ENCODE measurements at places on chromosomes 3 and 15.
A peak's percentile ranks its signal among the peaks of the same experiment; 100 is the strongest.

GRCh38 chr3:45965653-45966052 is 22.4 kb downstream of the CXCR6 start:
- no peak for DNase-seq

GRCh38 chr3:26515351-26515750 is 107.2 kb upstream of the LRRC3B start:
- DNase-seq: no peak

DNA sequence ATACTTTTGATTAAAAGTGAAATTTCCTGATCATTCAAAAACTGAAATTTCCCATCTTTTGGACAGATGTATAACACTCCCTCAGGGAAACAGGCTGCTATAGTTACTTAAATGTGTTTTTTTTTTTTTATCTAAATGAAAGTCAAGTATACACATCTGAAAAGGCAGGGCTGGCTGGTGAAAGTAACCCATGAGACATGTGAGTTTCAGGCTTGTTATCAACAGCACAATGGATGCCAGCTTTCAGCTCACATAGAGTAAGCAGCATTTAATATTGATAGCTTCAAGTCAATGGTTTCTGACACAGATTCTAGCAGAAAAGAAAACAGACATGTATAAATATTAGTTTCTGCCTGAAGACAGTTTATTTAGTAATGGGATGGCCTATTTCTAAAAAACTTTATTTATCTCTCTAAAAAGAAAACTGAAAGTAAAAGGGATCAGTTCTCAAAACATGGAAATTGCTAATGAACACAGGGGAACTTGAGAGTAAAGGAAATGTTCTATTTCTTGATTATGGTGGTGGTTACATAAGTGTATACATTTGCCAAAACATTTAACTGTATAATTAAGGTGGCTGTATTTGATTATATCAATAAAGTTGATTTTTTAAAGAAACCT is 89.7 kb upstream of the CMC1 start:
- DNase-seq: no peak

DNA sequence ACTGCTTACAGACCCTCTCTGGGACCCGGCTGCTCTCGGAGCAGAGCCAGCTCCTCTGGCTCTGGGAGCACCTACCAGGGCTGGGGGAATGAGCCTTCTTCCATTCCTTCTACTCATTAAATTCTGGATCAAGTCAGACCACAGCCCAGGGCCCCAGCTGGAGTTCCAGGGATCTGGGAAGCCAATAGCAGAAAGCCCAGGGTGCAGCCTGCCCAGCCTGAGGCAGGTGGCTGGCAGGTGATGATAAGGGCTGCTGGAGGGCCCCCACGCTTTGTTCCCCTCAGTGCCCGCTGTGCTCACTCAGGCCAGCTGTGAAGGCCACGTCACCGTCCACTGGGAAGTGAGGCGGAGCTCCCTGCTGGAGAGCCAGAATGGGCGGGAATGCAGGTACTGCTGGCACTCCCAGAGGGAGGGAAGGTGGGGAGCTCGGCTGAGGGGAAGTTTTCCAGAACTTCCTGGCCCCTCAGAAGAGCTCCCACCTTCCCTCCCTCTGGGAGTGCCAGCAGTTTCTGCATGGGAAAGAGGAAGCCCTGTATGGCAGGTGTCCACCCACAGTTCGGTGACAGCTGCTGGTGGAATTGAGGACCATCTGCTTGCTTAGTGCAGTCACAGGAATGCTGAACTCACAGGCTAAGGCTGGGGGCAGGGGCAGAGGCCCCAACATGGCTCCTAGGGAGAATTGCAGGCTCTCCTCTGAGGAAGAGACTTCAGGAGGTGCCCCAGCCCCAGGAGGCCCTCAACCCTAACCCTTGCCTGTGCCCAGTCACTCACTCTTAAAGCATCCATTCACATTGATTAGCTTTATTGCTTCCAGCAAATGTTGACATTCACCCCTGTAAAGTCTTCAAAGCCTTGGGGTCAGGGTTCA is 12.6 kb upstream of the RTP3 start:
- no peak for DNase-seq

GRCh38 chr15:93072411-93073394 is 16.3 kb downstream of the RGMA start:
- DNase-seq: no peak

DNA sequence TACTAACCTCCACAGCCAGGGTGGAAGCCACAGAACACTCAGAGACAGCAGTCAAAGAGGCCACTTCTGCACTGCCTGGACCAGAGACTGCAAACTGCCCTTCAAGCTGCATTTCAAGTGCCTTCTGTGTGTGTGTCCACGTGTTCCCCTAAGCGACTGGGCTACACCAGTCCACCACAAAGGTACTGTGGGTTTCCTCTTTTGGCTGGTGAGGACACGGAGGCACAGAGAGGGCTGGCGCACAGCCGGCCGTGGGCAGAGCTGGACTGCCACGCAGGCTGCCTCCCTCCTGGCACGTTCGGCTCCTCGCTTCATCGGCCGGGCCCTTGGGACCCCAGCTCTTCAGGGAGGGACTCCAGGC is 60.9 kb downstream of the MGLL start:
- no peak for DNase-seq

DNA sequence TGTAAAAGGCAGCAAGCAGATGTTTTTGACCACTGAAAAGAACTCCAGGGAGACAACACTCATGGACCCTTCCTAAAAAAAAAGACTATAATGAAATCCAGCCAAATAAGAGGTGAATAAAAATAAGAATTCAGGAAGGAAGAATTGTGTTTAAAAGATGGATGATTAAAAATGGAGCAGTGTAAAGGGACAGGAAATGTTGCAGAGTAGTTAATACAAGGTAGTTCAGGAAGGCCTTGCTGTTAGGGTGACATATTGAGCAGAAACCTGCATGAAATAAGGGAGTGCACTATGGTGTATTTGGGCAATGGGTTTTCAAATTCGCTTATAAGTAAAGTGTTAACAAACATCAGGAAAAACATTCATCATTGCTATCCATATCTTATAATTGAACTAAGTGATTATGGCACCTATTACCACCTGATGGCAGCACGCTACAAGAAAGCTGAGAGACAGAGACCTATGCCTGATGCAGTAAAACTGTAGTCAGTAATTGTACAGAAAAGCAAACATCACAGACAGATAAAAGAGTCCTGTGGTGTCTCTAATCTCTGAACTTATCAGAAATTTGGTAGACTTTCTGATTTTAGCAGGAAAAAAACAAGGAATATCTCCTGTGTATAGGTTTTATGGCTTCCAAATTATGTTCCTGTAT is 5.8 kb upstream of the DBR1 start:
- DNase-seq: peak; percentile 47

DNA sequence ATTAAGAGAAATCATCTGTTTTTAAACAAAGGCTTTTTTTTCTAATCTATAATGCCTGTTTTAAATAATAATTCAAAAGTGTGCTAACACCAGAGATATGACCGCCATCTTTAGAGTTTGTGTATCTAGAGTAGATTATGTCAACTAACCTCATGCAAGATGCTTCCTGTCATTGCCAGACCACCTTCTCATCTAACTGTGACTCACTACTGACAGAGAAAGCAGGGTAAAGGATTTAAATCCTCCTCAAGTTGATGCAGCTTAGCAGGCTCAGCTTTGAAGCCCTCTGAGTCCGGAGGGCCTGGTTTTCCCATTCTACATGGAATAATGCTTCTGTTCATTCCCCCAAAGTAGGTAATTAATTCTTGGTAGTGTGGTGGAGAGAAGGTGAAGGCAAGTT is 108.5 kb downstream of the ECT2 start:
- DNase-seq: no peak

- no peak for DNase-seq
Measured at GRCh38 chr15:51119120-51119519, 24.4 kb upstream of the TNFAIP8L3 start.

DNA sequence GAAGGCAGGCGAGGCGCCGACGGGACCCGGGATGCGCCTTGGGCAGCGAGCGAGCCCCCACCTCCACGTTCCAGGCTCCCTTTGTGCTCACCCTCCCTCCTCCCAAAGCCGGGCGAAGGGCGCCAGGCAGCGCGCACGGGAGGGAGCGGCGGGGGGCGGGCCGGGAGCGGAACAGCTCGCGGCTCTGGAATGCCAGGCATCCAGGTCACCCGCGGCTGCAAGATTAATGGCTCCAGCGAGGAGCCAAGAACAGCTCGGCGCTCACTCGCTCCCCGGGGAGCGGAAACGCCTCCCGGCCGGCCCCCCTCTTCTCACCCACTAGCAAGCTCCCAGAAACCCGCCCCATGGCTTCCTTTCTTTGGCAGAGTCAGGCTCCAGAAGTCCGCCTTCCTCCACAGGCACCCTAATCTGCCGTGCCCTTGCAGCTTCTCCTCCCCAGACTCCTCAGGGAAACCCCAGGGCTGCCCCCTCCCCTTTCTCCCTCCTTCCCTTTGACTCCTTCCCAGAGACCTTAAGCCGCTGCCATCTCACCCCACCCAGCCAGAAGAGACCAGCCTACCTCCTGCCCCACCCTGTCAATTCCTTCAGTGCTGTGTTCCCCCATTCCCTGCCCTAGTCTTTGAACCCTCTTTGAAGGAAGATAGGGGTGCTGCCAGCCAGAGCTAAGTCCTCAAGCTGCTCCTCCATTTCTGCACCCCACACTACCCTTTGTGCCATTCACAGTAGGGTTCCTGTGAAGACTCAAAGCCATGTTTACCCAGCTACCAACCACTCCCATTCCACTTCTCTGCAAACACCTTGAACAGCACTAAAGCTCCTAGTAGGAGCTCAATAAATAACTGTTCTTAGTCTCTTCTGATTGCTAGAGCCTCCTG is 9.9 kb downstream of the AMOTL2 start:
- no peak for DNase-seq

- DNase-seq: peak; percentile 66
Measured at GRCh38 chr15:63501256-63502089, 2.9 kb upstream of the USP3 start.

DNA sequence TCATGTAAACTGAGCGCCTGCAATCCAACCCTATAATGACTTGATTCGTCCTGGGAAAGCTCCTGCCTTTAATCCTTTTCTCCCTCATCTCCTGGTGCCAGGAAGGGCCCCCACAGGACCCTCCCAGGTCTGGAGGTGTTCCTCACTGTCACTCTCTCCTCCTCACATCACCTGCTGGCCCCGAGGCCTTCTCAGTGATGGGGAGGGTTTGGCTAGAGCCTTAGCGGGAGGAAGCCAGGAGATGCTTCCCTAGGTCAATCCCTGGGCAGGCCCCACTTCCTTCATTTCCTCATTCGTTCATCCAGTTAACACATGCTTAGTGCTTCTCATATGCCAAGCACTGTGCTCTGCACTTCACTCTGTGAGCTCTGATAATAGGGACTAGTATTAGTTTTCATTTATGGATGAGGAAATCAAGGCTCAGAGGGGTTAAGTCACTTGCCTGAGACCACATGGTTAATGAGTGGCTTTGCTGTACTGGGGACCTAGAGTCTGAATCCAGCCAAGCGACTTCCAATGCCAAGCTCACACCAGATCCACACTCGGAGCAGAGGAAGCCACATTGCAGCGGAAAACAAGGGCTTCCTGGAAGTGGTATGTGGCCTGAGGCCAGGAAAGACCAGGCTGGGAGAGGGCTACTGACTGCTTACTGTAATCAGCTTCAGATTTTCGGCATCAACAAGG is 50.3 kb upstream of the CHRNB4 start:
- DNase-seq: no peak

- no peak for DNase-seq
Measured at GRCh38 chr3:95197661-95198060, 1134.8 kb downstream of the NSUN3 start.

DNA sequence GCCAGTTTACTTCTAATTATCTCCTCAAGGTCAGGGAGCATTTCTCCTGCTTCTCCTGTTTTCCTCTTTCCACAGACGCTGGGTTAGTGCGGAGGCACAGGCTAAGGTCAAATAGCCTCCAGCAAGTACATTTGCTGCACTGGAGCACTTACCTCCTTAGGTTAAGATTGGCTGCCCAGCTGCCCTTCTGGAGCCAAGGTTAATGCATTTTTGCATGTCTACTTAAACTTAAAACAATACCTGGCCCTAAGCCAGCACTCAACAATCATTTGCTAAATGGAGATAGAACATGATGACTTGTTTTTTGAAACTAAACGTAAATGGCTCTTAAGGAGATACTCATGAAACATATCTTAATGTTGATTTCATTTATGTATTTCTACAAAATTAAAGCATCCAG is 83.5 kb downstream of the SSR3 start:
- DNase-seq: no peak

GRCh38 chr3:4533489-4534443 is 40.6 kb downstream of the ITPR1 start:
- no peak for DNase-seq

DNA sequence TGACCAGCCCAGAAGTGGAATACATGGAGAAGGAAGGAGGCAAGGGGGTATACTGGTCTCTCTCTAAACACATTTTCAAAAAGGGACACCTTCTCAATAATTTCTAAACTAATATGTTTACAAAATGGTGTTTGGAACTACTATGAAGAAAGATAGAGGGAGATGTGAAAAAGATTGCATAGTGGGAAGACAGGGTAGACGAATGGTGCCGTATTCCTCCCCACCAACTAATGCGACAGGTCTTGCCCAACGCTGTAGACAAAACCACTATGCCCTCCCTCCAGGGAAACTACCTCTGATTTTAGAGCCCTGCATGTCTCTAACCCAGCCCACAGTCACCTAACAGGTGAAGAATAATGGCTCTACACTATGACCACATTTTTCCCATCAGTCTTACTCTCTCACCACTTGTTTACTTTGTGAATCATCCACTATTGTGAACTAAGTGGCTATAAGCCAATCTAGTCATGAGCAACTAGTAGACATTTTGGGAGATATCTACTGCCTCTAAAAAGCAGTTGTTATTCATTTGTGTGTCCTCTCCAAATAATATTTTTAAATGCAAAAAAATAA is 108.2 kb upstream of the UBE2E2 start:
- no peak for DNase-seq

DNA sequence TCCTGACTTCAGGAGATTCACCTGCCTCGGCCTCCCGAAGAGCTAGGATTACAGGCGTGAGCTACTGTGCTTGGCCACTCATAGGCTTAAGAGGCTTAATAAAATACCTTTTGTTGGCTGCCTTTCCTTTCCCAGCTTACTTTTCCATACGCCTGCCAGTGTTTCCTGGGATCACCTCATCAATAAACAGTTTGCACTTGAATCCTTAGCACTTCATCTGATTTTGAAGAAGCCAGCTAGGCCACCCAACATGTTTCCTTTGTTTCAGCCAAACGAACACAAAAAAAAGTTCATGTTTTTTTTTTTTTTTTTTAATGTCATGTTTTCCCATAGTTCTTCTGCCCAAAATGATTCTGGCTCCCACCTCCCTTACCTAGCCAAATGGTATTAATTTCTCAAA is 92.3 kb downstream of the RAP2B start:
- DNase-seq: no peak

DNA sequence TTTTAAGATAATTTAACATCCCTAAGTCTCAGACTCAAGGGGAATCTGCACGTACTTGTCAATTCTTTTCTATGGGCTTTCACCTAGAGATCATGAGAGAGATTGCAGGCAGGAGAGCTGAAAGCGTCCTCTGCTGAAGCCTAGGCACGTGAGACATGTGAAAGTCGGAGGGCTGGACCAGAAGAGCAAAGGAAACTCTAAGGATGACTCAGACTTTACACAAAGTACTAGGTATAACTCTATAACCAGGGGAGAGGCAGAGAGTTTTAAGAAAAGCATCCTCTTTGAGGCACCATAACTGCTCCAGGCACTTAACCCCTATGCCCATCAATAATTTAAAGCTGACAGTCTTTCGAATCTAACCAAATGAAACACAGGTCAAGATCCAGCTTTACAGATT is 436.6 kb downstream of the VGLL3 start:
- no peak for DNase-seq

All from NCI-H446 treated with DMSO at 0.1 percent for 48 hours (cell line).